ENCODE measurements at places on chromosomes 7 and 10.

DNA sequence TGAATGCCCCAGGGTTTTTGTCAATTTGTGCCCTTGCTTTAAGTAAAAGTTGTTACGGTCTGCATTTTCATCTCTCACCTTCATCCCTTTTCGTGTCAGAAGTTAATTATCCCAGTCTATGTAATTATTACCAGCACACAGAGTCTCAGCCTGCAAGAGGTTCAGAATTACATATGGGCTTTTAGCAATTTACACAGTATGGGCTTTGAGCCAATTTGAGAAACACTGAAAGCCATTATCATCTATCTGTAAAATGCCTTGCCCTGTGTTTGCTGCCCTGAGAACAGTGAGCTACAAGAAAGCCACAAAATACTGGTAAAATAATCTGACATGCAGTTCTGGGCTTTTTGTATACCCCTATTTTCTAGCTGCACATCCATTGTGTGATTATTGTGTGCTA lies 125.6 kb upstream of the STEAP4 start:
- no peak for DNase-seq

- no peak for DNase-seq
Observed at GRCh38 chr7:6551016-6551511, at the start of gene GRID2IP. Gene GRID2IP, minus strand, starts transcription at chr7:6551461. Its CDS starts 25 bp downstream, at chr7:6551436.

GRCh38 chr10:93115661-93116383 lies 42.1 kb downstream of the CYP26A1 start:
- no peak for DNase-seq

GRCh38 chr7:125218076-125218475 lies 288.5 kb upstream of the POT1 start:
- DNase-seq, result no peak

GRCh38 chr7:150973571-150974451 lies 4.3 kb downstream of the KCNH2 start:
- no peak for DNase-seq

GRCh38 chr7:140267381-140268226 lies 90.8 kb upstream of the KDM7A start:
- DNase-seq, result no peak

GRCh38 chr10:44066527-44067255 lies 318.2 kb downstream of the CXCL12 start:
- DNase-seq, result no peak
